ENCODE measurements at places on chromosomes 16 and 17. TPM values are rescaled to one million over a fixed set of nuclear protein-coding genes. Genes with fewer than 3 reads are reported as not detected.

HBA2 gene
- total RNA-seq: not detected

MYH2 gene
- not detected for total RNA-seq

TMEM220 gene
- total RNA-seq: not detected

GRCh38 chr16:66300037-66300436, 66.5 kb upstream of the CDH5 start:
- no peak for DNase-seq

DNA sequence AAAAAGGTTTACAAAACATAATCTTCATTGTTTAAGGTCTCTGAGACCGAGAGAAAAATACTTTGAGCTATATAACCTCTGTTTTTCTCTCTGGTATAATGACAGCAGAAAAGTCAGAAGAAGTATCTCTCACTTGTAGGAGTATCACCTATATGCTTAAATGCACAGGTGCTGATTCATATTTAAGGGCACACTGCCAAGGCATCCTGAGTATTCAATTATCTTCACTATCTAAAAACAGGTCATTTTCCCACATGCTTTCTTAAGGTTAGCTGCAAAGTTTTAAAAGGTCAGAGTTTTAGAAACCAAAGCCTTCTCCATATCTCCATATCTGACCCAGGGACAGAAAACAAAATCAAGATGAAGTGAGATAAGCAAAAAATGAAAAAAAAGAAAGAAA, 99.3 kb upstream of the C17orf78 start:
- DNase-seq: no peak
